Choroid plexus epithelial cell (primary cell): ENCODE measurements at places on chromosomes 3 and 15.

GRCh38 chr3:108461661-108462111 is 48.7 kb downstream of the MYH15 start:
- DNase-seq, result no peak

DNA sequence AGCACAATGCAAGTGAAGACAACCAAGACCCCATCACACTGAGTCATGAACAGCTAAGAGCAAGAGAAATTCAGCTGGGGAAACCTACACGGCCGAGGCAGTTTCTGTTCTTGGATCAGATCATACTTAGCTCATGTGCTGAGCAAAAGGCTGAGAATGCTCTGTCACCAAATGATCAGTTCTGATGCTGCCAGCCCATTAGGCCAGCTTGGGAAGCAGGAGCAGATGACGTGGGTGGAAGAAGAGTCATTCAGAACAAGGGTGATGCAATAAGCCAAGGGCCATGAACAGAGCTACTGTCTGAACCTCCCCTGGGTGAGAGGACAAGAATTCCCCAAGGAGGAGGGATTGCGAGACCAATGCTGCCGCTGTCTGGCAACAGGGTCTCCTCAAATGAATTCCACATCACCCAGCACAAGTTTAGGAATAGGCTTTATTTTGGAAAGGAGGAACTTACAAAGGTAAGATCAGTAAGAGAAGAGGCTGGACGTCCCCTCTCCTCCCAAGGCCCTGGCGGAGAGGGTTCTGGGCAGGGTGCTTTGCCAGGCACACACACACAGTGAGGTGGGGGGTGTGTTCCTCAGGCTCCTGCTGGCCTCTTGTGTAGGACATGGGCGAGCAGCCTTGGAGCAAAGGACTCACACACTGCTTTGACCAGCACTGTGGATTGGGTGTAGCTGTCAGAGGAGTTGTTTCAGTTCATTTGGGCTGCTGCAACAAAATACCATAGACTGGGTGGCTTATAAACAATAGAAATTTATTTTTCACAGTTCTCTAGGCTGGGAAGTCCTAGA is 65.6 kb upstream of the CTXND1 start:
- peak; percentile 82 for DNase-seq

DNA sequence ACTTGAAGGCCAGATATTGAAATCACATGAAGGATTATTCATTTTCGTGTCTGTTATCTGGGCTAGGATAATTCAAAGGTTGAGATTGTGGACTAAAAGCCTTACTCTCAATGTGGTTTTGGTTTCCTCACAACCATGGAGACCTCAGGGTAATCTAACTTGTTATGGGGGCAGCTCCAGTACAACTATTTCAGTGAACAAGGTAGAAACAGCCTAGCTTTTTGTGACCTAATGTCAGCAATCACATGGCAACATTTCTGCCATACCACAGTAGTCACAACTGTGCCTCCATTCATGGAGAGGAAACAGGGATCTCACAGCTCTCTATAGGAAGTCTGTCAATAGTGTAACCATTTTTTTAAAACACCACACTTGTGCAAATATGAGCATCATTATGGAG is 62.4 kb upstream of the RARB start:
- no peak for DNase-seq

DNA sequence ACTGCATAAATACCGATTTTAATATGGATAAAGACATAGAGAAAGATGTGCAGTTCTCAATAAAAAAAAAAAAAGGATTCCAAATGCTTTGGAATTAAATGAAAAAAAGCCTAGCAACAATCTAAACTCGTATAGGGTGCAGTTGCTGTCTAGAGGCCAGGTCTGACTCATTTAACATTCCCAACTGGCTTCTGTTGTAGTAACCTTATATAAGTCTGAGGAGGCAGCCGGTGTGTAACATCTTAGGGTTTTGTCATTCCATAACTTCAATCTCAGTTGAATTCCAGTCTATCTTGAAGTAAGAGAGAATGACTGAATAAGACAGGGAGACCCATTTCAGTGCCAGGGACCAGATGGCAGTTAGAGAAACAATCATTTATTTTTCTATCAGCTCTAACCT is 6.5 kb downstream of the PDCD10 start:
- peak; percentile 83 for DNase-seq

DNA sequence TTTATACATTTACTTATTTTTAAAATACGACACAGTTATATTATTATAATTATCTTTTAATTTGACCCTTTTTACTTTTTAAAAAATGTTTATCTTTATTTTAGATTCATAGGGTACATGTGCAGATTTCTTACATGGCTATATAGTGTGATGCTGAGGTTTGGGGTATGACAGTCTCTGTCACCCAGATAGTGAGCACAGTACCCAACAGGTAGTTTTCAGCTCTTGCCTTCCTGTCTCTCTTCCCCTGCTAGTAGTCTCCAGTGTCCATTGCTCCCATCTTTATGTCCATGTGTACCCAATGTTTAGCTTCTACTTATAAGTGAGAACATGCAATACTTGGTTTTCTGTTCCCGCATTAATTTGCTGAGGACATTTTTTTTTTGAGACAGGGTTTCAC is 21.8 kb upstream of the KCNMB2 start:
- no peak for DNase-seq

DNA sequence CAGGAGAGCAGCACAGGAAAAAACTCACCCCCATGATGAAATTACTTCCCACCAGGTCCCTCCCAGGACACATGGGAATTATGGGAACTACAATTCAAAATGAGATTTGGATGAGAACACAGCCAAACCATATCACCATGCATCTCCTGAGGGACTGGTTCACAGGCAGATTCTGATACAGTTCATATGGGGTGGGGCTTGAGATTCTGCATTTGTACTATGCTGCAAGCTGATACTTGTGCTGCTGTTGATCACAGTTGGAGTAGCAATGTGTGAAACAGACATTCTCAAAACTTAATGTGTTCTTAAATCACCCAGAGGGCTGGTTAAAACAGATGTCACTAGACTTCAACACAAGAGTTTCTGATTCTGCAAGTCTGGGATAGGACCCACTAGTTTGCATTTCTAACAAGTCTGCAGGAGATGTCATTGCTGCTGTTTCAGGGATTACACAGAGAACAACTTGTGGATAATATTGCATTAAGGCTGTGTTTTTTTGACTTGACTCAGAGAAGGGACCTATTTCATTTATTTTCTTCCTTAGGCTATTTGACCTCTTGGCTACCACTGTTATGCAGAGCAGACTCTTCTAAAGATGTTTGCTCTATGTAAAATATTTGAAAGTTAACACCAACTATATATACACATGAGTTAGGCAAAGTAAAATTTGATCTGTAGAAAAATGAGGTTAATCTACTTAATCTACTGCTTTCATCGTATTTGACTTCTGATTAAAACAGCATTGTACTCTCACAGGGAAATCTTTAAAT is 194.2 kb upstream of the CNTN3 start:
- DNase-seq, result no peak

- DNase-seq, result no peak
These were observed 65.8 kb downstream of the PEAK1 start for GRCh38 chr15:77354063-77354462.

GRCh38 chr3:172156586-172156955 is 117.2 kb downstream of the FNDC3B start:
- DNase-seq, result no peak

GRCh38 chr3:99638167-99638948 is at the start of gene COL8A1:
COL8A1 (plus strand) TSS chr3:99638594; CDS start chr3:99790683, 152,089 bp downstream.
- DNase-seq, result peak; percentile 89

- no peak for DNase-seq
These were observed 5.7 kb upstream of the RPLP1 start for GRCh38 chr15:69446953-69447352.

- DNase-seq, result no peak
These were observed 46.0 kb downstream of the SLC7A14 start for GRCh38 chr3:170539897-170540296.

GRCh38 chr3:64870876-64871646 is 183.3 kb upstream of the ADAMTS9 start:
- DNase-seq, result no peak

DNA sequence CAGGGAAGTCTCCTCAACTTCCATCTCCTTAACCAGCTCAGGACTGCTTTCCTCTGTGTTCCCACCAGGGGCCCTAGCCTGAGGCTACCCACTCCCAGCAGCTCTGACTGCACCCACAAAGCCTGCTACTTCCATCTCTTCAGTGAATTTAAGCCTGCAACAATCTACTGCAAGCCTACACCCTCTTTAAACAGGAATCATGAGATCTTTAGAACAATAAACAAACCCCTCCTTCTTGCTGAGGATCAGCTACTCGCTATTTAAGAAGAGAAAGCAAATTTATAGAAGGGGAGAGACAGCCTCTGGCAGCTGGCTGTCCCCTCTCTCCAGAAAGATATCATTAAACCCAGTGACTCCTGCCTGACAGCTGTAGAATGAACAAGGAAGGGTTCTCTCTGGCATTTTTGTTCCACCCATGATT is 51.9 kb downstream of the ARHGAP31 start:
- peak; percentile 53 for DNase-seq

DNA sequence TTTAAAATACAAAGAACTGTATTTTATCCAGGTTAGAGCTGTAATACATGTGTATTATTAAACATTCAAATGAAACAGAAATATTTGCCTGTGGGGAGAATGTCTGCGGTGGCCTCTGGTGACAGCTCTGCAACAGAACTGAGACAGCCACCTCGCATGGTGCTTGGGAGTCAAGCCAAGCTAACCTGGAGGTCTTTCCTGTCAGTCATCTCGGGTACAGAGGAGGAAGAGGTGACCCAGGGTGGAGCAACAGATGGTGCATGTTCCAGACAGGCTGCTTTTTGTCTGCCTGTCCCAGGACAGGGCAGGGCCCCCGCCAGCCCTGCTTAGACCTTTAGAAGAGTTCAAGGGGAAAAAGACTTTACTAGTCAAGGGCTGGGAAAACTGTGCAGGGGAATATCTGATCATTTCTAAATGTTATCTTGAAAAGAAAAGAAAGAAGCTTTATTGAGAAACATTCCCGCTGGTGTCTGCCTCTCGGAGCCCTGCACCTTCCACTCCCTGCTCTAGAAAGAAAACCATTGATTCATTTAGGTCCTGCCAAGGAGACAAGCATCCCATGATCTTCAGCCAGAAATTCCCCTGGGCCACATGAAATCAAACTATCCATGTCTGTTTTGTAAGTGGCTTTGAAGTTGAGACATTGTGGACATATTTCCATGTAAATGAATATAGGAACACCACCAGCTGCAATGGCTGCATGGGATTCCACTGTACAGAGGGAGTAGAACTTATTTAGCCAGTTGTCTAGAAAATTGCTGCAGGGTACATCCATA is 5.5 kb upstream of the NR2E3 start:
- DNase-seq, result peak; percentile 23

DNA sequence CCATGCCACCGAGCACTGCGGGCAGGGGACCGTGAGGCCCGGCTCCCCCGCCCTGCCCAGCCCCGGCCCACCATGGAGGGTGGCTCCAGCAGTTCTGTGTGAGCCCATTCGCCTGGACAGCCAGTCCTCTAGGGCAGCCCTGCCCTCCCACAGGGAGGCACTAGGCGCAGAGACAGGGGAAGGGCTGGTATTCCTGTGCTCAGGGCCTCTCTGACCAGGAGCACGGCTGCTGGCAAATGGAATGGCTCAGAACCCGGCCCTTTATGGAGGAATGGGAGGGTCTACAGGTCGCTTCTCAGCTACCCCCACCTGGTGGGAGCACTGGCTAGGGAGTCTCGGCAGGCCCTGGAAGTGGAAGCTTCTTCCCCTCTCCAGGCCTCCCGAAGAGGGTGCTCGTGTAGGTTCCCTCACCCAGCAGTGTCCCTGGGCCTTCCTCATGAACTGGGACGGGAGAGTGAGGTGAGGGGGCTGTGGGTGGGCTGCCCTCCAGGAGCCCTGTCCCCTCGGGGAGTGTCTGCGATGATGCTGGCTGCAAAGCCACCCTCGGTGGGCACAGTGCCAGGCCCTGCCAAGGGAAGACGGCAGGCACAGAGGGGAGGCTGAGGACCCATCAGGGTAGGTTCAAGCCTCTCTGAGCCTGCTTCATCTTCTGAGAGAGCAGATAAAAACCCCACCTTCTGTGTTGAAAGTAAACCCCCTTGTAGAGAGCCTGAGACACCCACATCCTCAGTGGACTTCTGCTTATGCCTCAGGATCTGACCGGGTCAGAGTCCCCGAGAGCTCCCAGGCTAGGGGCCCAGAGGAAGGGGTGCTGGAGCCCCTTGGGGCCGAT is 1.5 kb downstream of the MELTF start:
- no peak for DNase-seq

DNA sequence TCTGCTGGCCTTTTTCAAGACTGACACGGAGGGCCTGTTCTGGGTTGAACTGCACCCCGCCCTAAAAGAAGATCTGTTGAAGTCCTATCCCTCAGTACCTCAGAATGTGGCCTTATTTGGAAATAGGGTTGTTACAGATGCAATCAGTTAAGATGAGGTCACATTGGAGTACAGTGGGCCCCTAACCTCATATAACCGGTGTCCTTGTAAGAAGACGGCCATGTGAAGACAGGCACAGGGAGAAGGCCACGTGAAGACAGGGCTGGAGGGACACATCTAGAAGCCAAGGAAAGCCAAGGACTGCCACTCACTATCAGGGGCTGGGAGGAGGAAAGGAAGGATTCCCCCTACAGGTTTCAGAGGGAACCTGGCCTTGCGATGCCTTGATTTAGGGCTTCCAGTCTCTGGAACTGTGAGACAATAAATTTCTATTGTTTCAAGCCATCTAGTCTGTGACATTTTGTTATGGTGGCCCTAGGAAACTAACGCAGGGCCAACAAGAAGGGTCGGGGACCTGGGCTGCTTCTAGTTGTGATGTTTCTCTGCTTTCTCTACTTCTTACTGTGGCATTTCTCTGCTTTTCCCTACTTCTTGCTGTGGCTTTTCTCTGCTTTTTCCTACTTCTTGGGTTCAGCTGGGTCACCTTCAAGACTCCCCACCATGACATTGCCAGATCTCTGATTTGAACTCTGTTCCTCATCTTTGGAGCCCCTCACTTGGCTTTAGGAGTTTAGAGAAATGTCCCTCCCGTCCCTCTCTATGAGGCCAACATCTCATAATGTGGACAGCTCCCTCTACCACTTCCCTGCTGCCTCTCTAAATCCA is 4.8 kb upstream of the CCDC174 start:
- DNase-seq, result no peak

GRCh38 chr3:177615015-177615414 is 417.7 kb upstream of the TBL1XR1 start:
- DNase-seq, result peak; percentile 100

- DNase-seq, result no peak
These were observed 26.9 kb downstream of the PHC3 start for GRCh38 chr3:170154569-170155143.
